Stimulated activated CD4-positive, alpha-beta T cell treated with anti-CD3 and anti-CD28 coated beads, Interleukin-1b, Interleukin-23, amount 100 ng/mL, for 24 hours (primary cell): ENCODE measurements at places on chromosomes 5 and 9.

- peak; percentile 81 for DNase-seq
Observed at GRCh38 chr5:180071531-180072255, at the start of gene RNF130. TSS of gene RNF130 (minus strand) at chr5:180071759. CDS start at chr5:180071702, 57 bp downstream.

GRCh38 chr9:112315331-112316257 is 17.8 kb downstream of the PTBP3 start:
- DNase-seq, result no peak

- DNase-seq, result no peak
Observed at GRCh38 chr9:138060881-138061280, 183.3 kb downstream of the CACNA1B start.

GRCh38 chr5:178418471-178419010 is 171.7 kb downstream of the COL23A1 start:
- DNase-seq, result no peak

- no peak for DNase-seq
Observed at GRCh38 chr5:105953616-105954015, 1717.1 kb downstream of the EFNA5 start.

GRCh38 chr5:87347272-87347671 is 65.5 kb downstream of the CCNH start:
- DNase-seq, result no peak

- no peak for DNase-seq
Observed at GRCh38 chr9:72119853-72120252, 29.4 kb upstream of the GDA start.

DNA sequence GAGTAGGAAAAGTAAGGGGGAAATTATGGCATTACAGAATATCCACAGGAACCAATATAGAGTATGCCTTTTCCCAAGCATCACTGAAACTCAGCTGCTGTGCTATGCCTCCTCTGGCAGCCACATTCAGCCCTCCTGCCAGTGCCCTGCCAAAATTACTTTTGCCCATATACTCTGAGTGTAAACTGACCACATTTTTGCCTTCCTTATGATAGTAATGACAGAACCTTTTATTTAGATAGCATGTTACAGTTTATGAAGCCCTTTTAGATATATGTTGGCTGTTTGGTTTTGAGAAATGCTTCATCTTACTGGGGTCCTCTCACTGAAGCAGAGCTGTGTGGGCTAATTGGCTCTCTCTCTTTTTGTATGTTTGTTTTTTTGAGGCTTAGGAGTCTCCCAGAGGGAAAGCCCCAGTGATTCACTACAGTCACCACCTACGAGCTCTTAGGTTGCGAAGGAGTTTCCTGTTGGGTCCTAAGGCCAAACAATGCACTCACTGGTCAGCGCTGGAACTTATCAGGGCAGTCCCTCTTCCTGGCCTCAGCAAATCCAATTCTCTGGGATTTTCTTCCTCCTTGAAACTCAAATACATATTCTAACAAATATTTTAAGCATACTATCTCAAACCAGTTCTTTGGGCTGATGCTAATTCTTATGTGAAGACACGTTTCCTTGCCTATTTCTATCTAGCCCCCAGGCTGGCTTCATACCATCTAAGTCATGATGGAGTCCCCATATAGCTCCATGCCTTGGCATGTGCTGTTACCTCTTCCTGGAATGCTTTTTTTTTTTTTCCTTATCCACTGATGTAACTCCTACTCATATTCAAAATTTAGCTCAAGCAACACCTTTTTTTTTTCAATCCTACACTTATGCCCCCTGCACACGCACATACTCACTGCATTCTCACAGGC is 3.7 kb downstream of the PHF24 start:
- DNase-seq, result no peak

DNA sequence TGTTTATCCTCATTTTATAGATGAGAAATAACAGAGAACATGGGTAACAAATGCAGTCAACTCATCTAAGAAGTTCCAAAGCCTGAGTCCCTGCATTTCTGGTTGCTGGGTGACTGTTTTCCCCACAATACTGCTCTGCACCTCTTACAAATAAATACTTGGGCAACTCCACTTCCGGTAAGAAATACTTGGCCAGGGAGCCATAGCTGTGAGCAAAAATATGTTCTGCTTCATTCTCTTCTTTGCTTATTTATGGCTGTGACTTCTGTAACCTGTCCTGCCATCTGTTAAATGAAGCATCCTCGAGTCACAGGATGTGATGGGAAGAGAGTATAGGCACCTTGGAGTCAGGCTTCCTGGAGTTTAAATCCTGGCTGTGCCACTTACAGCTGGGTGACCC is 49.9 kb downstream of the GDNF start:
- no peak for DNase-seq

DNA sequence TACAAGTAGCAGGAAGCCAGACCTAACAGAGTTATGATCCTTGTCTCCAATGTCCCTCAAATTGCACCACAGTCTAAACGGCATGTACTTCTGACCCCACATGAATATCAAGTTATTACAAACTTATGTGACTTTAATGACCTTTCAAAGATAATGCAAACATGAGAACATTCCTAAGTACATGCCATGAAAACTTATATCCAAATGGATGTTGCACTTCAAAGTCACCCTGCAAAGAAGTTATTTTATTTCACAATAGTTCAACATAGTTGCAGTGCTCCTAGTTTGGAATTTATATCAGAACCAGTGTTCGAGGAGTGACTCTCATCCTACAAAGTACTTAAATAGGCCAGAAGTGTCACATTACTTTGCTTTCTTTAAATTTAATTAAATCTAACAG is 41.2 kb upstream of the ITGA1 start:
- DNase-seq, result no peak

DNA sequence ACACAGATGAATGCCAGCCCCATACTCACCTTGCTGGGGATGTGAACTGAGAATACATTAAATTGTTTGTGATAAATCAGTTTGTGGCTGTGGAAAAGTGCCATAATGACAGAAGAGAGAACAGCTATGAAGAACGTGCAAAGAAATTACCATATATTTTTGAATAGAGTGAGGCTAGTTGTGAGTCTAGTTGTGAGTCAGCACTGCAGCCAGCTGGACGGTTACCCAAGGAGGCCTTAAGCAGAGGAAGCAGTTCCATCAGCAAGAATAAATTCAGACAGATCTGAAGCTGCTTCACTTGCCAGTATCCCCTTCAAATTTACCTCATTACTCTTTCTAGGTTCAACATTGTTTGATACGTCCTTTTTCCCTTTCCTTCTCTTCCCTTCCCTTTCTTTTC is 446.0 kb downstream of the MTRR start:
- no peak for DNase-seq

- DNase-seq, result no peak
Observed at GRCh38 chr9:136507992-136508375, 25.1 kb upstream of the SEC16A start.

DNA sequence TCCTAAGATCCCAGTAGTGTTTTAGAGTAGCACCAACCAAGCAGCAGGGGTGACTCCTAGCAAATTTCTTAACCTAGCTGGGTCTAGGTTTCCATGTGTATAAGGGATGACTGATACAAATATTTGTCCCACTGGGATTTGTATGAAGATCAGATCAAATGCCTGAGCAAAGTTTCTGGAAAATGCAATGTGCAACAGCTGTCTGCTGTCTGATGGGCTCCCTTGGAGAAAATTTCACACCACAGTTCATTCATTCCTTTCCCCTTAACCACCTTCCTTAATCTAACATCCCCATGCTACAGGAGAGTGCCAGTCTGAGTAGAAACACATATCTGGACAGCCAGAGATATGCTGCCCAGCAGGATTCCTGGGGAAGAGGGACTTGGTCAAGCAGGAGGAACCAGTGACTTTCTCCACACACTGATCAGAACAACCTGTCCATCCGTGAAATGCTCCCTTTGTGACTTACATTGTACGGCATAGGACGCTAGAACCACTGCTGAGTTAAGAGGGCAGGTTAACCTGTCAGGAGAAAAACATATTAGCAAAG is 53.3 kb downstream of the PTPN3 start:
- no peak for DNase-seq

- DNase-seq, result no peak
Observed at GRCh38 chr5:96972599-96973334, 36.9 kb downstream of the LNPEP start.

DNA sequence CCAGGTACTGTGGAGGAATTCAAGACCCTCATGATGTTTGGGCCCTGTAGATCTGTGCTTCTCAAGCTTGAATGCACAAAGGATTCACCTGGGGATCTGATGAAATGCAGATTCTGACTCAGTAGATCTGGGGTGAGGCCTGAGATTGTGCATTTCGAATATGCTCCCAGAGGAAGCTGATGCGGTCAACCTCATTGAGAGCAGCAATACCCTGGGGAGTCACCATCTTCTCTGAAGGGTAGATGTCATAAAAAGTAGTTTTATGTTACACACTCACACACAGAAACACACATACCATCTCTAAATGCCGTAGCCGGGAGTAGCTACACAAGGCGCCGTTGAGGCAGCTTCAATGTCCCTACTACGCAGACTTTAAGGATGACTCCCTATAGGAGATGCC is 55.8 kb upstream of the CPEB4 start:
- DNase-seq, result no peak

DNA sequence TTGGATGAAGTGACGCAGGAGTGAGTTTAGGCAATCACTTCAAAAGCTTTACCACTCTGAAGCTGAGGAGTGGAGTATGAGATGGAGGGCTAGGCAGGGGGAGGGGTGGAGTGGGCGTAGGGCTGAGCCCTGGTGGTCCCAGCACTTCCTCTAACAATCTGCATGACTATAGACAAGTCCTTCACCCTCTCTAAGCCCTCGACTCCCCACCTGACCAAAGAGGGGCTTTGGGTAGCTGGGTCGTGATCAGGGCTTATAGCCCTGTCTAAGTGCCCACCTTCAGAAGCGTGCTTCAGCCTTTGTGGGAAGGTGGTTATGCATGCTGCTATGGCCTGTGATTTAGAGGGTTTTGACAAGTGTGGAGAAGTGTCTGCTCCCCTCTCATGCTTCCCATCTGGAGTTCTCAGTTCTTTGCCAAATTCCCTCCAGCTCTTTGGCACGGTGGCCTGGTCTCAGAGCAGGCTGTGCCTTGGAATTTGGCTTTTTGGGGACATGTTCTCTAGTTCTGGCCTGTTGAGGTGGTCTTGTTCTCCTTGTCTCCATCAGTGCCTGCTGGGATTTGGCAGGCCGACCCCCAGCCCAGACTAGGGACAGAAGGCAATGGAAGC is 53.0 kb downstream of the ACTBL2 start:
- DNase-seq, result no peak
